ENCODE measurements at places on chromosomes 1 and 21. TPM values are rescaled to one million over a fixed set of nuclear protein-coding genes. Genes with fewer than 3 reads are reported as not detected.

- no peak for DNase-seq
- no peak overlapping the region for H3K4me3 ChIP-seq
- no peaks in the 10 kb centered on the region for H3K4me1 ChIP-seq
- no peaks in the 10 kb centered on the region for H3K27me3 ChIP-seq
Observed at GRCh38 chr1:56017336-56017735, 562.0 kb downstream of the PLPP3 start.

DNA sequence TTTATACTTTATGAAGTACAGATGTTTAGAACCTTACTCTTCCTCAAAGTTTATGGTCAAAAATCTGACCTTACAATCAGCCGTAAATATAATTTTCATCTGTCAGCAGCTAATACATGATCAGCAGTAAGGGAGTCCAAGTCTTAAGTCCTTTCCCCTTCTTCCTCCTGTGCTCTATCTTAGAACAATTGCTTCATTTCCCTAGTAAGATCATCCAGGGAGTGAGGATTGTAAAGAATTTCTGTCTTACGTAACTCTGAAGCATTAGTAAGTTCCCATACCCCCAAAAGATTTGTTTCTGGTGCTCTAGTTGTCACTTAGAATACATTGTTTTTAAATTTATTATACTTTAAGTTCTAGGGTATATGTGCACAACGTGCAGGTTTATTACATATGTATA, 2.1 kb downstream of the SETDB1 start:
- no peak overlapping the region for H3K27ac ChIP-seq
- no peak overlapping the region for H3K4me3 ChIP-seq
- no peaks in the 10 kb centered on the region for H3K27me3 ChIP-seq
- DNase-seq: no peak
- H3K36me3 ChIP-seq: no peaks in the 10 kb centered on the region

- no peak overlapping the region for H3K27ac ChIP-seq
- no peaks in the 10 kb centered on the region for H3K36me3 ChIP-seq
- no peaks in the 10 kb centered on the region for H3K4me1 ChIP-seq
- peaks cover 14% of the 10 kb centered on the region for H3K27me3 ChIP-seq
Observed at GRCh38 chr1:18681423-18681835, 50.8 kb downstream of the PAX7 start.

DNA sequence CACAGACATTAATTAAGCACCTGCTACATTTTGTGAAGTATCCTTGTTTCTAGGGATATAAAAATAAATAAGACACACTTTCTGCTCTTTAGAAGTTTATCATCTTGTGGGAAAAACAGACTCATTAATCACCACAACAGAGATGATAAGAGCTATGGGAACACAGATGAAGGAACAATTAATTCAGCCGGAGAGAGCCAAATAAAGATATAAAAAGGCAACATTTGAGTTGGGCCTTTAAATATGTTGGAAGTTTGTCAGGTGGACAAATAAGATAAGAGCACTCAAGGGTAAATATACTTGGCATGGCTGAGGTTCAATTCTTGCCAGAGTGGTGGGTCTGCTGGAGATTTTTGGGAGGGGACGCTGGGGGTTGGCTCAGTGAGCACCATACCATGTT, 34.2 kb upstream of the VTCN1 start:
- H3K4me1 ChIP-seq: no peaks in the 10 kb centered on the region
- H3K4me3 ChIP-seq: no peak overlapping the region
- H3K36me3 ChIP-seq: no peaks in the 10 kb centered on the region
- no peaks in the 10 kb centered on the region for H3K27me3 ChIP-seq

Gene PLA2G2C
- not detected for total RNA-seq
